ENCODE measurements at places on chromosomes 7 and 10.

- DNase-seq: peak; percentile 39
Observed at GRCh38 chr7:36372156-36372555, 17.5 kb upstream of the ANLN start.

- DNase-seq: no peak
Observed at GRCh38 chr7:31027161-31027965, 24.7 kb upstream of the ADCYAP1R1 start.

DNA sequence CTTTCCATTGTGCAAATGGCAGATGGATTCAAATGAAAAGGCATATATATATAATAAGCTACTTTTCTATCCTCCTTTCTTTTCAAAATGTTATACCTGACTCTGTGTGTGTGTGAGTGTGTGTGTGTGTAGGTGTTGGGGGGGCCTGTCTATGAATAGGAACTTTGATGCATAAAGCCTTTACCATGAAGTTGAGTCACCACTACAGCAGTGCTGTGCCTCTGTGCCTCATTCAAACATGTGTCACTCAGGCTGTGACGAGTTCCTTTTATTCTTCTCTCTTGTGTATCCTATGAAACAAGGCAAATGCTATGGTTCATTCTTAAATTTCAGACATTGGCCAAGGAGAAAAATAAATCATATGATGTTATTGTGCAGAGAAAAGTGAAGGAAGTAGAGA lies 52.7 kb upstream of the DKK1 start:
- DNase-seq: no peak

DNA sequence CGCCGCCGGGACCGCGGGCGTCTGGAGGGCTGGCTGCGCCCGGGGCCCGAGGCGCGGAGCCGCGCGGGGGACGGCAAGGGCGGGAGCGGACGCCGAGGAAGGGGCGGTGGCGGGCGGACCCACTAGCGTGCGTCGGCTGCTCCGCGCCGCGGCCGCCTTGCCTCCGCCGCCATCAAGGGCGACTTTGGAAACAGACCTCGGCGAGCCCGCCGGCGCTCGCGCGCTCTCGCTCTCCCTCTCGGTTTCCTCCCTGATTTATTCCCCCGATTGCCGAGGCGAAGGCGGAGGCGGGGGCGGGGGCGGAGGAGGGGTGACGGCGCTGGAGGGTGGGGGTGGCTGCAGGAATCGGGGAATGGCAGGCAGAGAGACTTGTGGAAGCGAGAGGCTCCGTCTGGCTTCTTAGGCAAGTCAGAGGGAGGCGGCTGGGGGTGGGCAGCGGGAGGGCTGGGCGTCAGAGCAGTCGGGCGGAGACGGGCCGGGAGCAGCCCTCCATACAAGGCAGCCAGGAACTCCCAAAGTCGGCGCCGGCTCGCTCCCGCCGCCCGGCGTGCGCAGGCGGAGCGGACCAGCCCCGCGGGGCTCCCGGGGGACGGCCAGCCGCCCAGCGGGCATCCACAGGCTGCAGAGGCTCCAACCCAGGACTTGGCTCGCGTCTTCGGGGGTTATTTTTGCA lies at the start of gene CACNA2D1:
CACNA2D1 (minus strand) TSS at position 231 of the 673 bp plus-strand sequence.
- DNase-seq: peak; percentile 28

DNA sequence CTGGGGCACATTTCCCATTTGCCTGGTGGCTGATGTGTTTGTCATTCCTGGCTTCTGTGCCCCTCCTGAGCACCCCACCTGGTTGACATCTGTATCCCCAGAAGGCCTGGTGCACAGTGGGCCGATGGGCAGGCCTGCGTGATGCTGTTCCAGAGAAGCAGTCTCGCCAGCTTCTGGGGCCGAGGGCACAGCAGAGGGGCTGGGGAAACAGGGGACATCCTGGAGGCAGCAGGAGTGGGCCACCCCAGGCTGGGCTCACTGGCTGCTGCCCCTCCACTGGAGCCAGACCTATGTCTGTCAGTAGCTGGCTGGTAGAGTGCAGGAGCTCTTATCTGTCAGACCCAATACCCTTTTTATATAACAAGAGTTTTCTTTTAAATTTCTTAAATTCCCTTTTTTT lies 896 bp upstream of the MYL7 start:
- no peak for DNase-seq

GRCh38 chr10:24826009-24826408 lies 102.3 kb upstream of the ARHGAP21 start:
- peak; percentile 56 for DNase-seq

GRCh38 chr7:24597014-24597413 lies 23.8 kb downstream of the PALS2 start:
- DNase-seq: no peak

- DNase-seq: no peak
Observed at GRCh38 chr7:584122-584465, 64.4 kb upstream of the PDGFA start.

DNA sequence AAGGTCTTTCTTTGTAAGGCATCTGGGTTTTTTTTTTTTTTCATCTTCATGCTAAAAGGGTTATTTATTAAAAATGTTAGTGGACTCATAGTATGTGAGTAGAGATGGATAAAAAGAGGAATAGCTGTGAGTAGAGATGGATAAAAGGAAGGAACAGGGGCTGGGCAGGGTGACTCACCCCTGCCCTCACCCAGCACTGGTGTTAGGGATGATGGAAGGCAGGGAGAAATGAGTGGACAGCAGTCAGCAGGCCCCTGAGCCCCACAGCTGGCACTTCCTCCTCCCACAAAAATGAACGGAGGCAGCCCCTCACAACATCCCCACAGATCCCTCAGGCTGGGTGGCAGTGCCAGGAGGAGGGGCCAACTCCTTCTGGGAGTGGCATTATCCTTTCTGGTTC lies 39.3 kb downstream of the ANTXRL start:
- DNase-seq: no peak

GRCh38 chr7:65477326-65477725 lies 103.7 kb downstream of the ZNF92 start:
- DNase-seq: no peak

DNA sequence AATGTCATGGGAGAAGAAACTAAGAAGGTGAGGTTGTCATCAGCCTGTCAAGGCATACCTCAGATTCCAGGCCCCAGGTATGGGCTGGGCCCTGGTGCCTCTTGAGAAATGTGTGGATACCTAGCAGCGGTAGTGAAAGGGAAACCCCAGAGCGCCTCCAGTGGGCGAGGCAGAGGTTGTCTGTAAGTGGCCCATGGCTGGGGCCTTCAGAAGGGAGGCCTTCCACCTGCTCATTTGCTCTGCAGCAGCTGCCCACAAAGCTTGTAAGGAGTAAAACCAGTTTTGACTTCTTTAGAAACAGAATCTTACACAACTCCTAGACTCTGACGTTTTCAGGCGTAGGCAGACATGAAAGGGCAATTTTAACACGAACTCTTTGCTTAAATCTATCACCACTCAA lies 509.9 kb downstream of the PARD3 start:
- no peak for DNase-seq

- no peak for DNase-seq
Observed at GRCh38 chr10:67280405-67280804, 354.6 kb downstream of the LRRTM3 start.

DNA sequence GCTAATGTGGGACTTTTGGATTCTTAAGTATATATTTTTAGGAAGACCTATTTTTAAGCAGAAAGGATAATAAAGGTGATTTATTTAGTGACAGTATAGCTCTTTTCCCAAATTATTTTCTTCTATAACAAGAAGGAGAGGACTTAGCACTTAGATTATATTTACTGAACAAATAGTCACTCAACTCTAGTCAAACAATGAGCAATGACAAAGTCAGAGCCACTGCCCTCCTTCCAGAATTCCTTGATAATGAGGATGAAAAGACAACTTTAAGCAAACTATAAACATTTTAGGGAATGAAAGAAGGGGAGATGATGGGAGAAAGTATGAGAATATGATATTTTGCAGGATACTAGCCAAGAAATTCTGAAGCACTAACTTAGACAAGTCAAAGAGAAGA lies 293.5 kb upstream of the YAE1 start:
- no peak for DNase-seq
